T-cell (primary cell): ENCODE measurements at places on chromosomes 3 and 15.
A peak's percentile ranks its signal among the peaks of the same experiment; 100 is the strongest.

DNA sequence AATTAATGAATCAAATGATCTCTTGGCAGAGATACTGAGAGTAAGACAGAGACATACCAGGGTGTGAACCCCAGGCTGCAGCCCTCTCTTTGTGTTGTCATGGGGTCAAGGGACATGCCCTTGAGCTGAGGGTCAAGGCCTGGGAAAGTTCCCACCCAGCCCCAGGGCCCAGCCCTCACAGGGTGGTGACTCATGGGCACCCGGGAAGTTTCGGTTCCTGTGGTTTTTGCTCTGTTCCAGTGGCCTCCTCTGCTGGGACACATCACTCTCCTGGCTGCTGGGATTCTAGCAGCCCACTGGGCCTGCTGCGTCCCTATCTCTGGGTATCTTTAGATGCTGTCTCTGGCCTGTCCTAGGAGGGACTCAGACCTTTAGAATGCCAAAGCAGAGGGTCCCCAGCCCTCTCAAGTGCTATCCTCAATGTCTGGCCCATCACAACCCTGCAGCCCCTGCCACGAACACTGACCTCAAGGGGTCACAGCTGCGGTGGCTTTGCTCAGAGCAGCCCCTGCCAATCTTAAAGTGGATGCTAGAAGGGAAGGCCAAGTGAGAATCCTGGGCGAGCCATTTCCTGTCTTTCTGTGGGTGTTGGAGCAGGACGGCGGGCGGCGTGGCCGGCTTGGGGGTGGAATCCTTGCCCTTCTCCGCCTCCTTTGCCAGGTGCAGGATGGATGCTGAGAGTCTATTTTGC is 148.4 kb upstream of the TLE3 start:
- DNase-seq = no peak

DNA sequence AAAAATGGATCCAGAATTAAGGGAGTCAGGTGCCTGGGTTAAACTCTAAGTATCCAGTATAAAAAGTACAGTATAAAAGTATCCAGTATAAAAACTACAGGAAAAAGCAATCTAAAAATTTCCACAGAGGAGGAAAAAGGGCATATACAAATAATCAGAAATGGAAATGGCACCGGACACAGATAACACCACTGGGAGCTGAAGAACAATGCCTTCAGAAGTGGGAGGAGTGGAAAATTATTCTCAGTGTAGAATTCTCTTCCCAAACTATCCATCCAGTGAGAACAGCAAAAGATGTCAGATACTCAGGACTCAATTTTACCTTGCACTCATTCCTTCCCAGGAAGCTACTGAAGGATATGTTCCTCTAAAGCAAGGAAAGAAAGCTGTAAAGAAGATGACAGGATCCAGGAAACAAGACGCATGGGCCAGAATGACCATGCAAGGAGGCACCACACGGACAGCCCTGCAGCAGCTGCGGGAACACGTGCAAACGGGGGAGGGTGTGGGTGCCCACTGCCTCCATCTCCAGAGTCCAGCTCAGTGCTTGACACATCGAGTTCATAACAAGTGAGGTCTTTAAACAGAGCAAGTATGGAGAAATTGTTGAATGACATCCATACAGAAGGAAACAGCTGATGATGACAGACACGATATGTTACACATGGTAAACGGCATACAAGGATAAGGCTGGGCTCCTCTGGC is 68.5 kb downstream of the CHSY1 start:
- no peak for DNase-seq

- DNase-seq = no peak
These were observed 45.5 kb upstream of the CGNL1 start for GRCh38 chr15:57330619-57331340.

DNA sequence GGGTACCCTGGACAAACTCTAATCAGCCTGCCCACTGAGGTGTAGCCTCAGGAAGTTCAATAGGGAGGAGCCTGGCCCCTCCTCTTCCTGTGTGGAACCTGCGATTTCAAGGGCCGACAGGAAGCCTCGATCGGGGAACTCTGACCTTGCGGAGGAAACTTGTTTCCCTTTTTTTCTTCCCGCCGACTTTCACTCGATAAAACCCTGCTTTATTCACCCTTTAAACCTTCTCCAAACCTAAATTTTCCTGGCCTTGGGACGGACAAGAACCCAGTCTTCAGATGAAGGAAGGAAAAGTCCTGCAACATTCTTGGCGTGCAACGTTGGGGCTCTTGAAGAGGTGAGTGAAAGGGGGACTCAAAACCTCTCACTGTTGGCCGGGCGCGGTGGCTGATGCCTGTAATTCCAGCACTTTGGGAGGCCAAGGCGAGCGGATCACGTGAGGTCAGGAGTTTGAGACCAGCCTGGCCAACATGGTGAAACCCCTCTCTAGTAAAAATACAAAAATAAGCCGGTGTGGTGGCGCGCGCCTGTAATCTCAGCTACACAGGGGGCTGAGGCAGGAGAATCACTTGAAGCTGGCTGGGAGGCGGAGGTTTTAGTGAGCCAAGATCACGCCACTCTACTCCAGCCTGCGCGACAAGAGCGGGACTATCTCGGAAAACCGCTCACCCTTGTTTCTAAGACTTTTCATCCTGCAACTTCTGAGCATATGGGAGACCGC is 208.2 kb downstream of the ZNF385D start:
- DNase-seq = no peak

DNA sequence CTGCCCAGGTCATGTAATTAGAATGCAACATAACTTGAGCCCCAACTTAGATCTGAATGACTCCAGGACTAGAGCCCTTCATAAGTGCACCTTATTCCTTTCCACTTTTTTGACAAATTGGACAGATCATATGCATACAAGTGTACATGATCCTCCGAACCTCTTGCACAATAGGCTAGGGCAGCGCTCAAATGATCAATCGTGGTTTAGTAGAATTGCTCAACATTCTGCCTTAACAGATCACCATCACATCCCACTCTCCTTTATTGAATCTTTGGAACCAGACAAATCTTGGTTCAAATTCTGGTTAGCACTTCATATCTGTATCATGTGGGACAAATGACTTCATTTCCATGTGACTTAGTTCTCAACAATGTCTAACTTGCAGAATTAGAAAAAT is 106.8 kb upstream of the CDIN1 start:
- no peak for DNase-seq

DNA sequence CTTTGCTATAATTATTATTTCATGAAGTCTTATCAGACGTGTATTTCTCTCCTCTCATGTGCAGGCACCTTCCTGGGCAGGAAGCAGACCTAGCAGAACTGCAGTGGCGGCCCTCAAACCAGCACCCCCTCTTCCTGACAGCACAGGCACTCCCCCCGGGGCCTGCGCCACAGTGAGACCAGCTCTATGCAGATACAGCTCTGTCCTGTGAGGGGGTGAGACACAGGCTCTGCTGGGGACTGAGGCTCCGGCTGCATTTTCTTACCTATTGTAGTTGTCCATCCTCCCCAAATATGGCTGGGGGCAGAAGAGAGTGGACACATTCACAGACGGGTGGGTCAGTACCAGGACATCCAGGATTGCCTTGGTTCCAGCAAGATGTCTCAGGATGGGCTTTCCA is 5.0 kb downstream of the CISH start:
- DNase-seq = peak; percentile 51

DNA sequence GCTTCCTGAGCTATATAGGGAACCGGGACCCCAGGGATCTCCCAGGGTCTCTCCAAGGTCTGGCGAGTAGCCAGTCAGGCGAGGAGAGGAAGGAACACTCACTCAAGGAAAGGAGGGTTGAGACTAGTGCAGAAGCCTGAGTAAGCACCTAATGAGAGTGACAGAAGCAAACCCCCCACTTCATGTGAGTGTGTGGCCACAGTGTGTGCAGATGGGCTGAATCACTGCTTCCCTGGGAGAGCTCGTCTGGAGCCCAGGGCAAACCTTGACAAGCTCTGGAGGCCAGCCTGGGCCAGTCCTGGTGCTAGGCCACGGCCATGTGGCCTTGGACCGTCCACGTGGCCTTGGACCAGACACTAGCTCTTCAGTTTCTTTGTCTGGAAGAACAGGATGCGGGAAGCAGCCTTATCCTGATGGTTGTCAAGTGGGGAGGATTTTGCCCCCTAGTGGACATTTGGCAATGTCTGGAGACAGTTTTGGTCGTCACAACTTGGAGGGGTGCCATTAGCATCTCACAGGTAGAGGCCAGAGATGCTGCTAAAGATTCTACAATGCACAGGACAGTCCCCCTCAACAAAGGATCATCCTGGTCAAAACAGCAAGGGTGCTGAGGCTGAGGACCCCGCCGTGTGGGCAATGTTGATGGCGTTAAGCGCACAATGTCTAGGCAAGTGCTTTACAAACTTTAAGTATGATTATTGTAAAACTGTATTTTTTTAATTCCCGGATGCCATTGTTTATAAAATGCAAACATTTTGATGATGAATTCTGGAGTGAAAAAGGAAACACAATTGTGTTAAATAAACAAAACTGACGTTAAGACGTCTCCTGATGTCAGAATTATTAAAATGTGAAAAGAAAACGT is 34.8 kb upstream of the CTSH start:
- DNase-seq = no peak

DNA sequence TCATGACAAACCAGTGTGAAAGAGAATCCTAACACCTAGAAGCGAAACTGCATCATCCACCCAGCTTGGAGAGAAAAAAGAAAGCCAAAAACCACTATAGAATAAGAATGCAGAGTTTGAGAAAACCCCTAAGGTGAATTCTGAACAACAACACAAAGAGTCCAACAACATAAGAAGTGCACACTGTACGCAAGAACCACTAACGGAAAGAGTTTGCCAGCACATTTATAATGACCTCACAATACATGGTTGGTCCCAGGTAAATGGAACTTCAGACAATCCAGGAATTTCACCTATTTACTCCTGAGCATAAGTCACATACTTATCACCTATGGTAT is 128.3 kb upstream of the BHLHE40 start:
- peak; percentile 7 for DNase-seq

GRCh38 chr15:29903785-29904464 is 81.7 kb upstream of the TJP1 start:
- DNase-seq = no peak

DNA sequence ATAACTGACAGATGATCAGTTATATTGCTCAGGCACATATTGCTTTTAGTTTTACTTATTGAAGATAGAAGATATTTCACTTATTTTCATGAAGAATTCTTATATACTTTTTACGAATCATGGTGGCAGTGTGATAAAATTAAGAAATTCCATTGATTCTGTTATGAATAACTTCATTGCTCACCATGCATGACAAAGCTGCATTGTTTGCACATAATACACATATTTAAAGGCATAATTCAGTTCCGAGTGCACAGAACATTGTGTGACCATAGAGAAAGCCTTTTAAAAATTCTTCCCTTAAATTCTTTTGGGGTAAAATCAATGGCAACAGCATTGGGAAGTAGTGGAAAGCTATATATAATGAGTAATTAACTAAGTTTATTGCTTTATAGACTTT is 82.5 kb upstream of the NAALADL2 start:
- DNase-seq = no peak

- DNase-seq = no peak
These were observed 267.8 kb upstream of the FRG2C start for GRCh38 chr3:75396316-75396802.

DNA sequence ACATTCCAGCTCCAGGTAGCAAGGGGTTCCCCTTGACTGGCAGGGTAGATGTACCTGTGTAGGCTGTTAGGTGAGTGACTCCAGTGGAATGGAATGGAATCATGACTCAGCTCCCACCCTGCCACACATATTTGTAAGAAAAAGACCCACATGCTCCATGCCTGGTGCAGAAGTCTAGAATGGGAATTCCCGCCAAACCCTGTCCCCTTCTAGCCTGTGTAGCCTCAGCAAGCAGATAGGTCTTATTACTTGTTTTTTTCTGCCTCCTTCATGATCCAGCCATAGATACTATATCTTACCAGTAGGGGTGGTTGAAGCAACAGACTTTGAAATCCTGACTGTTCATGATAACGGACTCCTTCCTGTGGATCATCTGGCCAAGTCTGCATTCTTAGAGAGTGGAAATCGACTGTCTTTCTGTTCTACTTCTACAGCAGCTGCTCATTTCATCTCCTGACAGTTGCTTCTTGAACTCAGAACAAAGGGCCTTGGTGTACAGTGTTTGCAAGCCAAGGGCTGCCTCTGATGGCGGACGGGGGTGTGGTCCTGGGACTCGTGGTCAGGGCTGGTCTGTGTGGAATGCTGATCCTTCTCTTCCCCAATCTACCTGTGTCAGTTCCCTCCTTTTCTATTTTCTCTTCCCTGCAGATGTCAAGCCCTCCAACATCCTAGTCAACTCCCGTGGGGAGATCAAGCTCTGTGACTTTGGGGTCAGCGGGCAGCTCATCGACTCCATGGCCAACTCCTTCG is 16.3 kb downstream of the SNAPC5 start:
- DNase-seq = no peak

DNA sequence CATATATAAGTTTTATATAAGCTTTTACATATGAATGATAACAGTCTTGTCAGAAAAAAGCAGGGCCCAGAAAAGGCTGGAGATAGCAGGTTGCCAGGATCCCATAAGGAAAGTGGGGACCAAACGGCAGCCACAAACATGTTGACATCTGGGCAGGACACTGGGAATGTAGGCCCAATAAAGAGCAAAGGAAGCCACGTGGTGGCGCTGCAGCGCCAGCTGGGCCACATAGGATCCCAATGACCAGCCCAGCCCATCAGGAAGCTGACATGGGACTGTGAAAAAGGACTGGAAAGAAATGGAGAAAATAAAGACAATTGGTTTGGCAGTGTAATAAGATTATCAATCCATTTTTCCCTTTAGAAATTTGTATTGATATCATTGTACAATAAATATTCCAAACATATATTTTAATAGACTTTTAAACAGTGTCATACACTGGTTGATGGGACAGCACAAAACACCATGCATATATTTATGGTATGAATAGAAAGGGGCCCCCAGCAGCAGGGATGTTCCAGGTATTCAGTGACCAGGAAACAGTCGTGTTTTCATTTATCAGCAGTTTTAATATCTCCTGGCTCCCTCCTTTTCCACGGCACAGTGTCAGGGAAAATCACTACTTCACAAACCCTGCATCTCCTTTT is 89.0 kb upstream of the STRIT1 start:
- DNase-seq = no peak

DNA sequence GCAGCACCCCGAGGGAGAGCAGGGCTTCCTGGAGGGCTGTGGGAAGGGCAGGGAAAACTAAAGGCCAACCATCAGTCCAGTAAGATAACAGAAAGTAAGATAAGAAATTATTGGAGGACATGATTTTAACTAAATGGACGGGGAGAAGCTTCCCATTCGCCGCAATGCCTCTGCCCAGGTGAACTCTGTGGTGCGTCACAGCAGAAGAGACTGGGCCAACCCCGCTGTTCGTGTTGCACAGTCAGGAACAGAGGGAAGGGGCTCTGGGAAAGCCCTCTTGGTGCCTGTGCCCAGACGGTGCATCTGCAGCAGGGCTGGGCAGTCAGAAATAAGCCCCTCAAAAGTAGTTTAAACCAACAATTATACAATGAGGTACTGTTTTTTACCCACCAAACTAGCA is 284.1 kb downstream of the OCA2 start:
- DNase-seq = no peak

DNA sequence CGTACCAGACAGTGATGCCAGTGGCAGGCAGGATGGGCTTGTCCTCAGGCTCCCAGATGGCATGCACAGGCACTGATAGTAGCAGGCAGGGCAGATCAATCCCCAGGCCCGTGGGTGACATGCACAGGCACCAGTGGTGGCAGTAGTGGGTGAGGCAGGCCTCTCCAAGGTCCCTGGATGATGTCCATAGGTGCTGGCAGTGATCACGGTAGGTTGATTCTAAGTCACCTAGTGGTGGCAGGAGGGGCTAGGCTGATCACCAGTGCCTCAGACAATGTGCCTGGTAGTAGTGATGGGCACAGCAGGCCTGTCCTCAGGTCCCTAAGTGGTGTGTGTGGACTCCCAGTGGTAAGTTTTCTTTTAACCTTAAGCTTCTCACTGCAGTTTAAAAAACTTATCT is 19.6 kb downstream of the CEP63 start:
- no peak for DNase-seq
